Upper lobe of left lung (tissue), 6 donors: ENCODE measurements at places on chromosomes 2 and 18. TPM values are rescaled to one million over a fixed set of nuclear protein-coding genes. Genes with fewer than 3 reads are reported as not detected.

Gene TMEM200C
- total RNA-seq, result 0.20 TPM

GRCh38 chr18:57121542-57122112, 25.3 kb upstream of the BOD1L2 start:
- no peak overlapping the region for H3K27ac ChIP-seq
- H3K4me3 ChIP-seq, result no peak overlapping the region
- no peaks in the 10 kb centered on the region for H3K36me3 ChIP-seq
- no peaks in the 10 kb centered on the region for H3K4me1 ChIP-seq
- no peaks in the 10 kb centered on the region for H3K27me3 ChIP-seq
- peak; percentile 68 for DNase-seq

GRCh38 chr18:13442451-13442850, 223.9 kb downstream of the LDLRAD4 start:
- H3K27me3 ChIP-seq, result no peaks in the 10 kb centered on the region
- no peak overlapping the region for H3K27ac ChIP-seq
- H3K36me3 ChIP-seq, result no peaks in the 10 kb centered on the region

Gene PLEK
- total RNA-seq, result 34.9 TPM

- H3K27ac ChIP-seq, result no peak overlapping the region
- H3K27me3 ChIP-seq, result no peaks in the 10 kb centered on the region
- no peaks in the 10 kb centered on the region for H3K4me1 ChIP-seq
- DNase-seq, result no peak
Observed at GRCh38 chr2:224650815-224651439, 65.2 kb downstream of the CCDC195 start.

DNA sequence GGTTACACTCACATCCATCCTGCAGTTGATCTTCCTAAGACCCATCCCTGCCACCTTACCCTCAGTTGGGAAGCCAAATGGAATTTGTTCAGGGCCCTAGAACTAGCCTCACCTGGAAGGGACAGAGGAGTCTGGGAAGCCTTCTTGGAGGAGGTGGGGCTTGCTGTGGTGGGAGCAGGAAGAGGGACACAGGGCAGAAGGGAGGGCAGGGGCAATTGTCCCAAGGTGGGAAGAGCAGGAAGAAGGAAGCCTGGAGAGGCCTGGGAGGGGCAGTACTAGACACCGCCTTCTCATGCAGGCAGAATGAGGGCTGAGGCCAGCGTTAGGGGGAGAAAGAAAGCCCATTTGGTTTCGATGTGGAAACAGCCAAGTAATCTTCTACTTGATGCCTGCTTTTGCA, 34.1 kb upstream of the ASPRV1 start:
- H3K27ac ChIP-seq, result no peak overlapping the region
- H3K36me3 ChIP-seq, result no peaks in the 10 kb centered on the region
- no peak overlapping the region for H3K4me3 ChIP-seq
- no peak for DNase-seq
- no peaks in the 10 kb centered on the region for H3K27me3 ChIP-seq

DNA sequence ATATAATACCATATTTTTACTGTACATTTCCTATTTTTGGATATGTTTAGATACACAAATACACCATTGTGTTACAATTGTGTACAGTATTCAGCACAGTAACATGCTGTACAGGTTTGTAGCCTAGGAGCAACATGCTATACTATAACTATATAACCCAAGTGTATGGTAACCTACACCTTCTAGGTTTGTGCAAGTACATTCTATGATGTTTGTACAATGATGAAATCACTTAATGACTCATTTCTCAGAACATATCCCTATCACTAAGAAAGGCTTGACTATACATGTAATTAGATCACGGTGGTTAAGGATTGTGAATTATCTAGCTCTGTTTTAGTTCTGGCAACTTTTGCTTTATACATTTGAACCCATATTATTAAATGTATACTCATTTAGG, 31.3 kb downstream of the NPHP1 start:
- no peak for DNase-seq
- H3K27ac ChIP-seq, result no peak overlapping the region
- H3K36me3 ChIP-seq, result no peaks in the 10 kb centered on the region
- H3K4me3 ChIP-seq, result no peak overlapping the region

Gene CYP26B1
- not detected for total RNA-seq

DNA sequence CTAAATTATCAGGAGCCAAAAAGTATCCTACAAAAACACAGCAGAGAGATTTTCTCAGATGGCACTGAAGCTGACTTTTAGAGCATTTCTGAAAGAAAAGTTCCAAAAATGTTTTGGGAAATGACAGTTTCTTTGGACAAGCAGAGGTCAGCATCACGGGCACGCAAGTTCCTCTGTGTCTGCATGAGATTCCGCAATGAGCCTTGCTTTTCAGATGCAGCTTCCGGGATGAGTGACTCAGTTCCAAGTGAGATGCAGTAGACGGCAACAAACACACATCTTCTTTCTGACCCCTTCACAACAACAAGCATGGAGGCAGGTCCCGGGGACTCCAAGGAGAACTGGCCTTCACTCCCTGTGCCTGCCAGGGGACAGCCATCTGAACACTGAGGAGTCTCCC, 76.6 kb downstream of the EIPR1 start:
- no peak overlapping the region for H3K4me3 ChIP-seq
- no peaks in the 10 kb centered on the region for H3K27me3 ChIP-seq
- no peak overlapping the region for H3K27ac ChIP-seq
- H3K4me1 ChIP-seq, result peaks cover 3% of the 10 kb centered on the region
- no peaks in the 10 kb centered on the region for H3K36me3 ChIP-seq
- DNase-seq, result no peak

Gene CHRND
- total RNA-seq, result not detected

GRCh38 chr2:25381502-25381901, 39.8 kb upstream of the DNMT3A start:
- H3K27me3 ChIP-seq, result no peaks in the 10 kb centered on the region
- DNase-seq, result no peak
- H3K27ac ChIP-seq, result no peak overlapping the region
- H3K4me1 ChIP-seq, result peaks cover 18% of the 10 kb centered on the region
- H3K36me3 ChIP-seq, result no peaks in the 10 kb centered on the region

DNA sequence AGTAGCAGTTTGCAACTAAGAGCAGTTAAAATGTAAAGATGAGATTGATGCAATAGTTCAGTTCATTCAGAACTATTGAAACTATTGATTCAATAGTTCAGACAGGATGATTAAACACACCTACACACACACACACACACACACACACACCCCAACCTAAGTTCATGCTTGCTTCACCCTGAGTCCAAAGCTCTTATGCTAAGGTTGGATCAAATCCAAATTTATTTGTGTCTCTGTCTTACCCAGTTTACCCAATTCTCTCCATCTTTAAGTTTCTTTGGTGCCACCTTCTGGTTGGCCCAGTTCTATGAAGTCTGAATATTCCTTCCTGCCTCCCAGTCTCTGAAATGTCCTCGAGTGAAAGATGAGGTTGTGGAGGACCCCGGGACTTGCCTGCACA, 5.1 kb downstream of the SERPINB8 start:
- H3K27me3 ChIP-seq, result no peaks in the 10 kb centered on the region
- DNase-seq, result no peak
- peaks cover under 1% of the 10 kb centered on the region for H3K36me3 ChIP-seq

Gene EFHD1
- 5.9 TPM for total RNA-seq

DNA sequence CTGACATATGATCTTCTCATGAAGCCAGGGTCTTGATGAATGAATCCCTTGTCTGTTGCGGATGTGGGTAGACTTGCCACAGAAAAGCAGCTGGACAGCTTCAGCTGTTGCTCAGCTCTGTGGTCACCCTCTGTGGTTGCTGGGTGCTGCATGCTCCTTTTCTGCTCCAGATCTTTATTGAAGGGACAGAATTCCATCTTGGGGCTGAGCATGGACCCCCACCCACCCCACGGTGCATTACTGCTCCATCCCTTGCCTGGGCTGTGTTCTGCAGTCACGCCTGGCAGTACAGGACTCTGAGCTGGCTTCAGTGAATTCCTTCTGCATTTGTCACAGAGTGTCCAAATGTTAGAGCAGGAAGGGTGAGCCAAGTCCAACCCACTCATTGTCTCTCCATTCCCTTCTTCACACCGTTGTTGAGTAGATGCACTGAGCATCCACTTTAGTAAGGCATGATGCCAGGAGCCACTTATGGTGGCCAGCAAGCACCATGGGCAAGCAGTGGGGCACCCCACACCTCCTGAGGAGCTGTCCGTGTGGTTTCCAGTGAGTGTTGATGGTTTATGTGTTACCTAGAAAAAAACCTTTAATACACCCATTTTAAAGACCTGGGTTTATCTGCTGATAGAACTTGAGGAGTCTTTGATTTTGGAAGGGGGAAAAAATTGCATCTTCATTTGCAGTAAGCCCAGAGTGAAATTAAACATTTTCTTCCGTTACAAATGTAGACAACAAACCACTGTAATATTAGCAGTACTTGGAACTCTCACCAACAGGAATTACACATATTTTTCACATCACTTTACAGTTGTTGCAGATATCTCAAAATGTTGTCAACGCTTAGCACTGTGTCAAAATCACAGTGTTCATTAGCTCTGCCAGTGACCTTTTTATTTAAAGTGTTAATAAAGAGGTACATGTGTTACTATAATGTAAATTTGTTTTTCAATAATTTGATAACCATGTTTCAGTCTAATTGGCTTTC, 14.7 kb upstream of the ITGB6 start:
- H3K27ac ChIP-seq, result no peak overlapping the region
- no peak overlapping the region for H3K4me3 ChIP-seq
- no peaks in the 10 kb centered on the region for H3K36me3 ChIP-seq
- peak; percentile 69 for DNase-seq
- H3K27me3 ChIP-seq, result no peaks in the 10 kb centered on the region

DNA sequence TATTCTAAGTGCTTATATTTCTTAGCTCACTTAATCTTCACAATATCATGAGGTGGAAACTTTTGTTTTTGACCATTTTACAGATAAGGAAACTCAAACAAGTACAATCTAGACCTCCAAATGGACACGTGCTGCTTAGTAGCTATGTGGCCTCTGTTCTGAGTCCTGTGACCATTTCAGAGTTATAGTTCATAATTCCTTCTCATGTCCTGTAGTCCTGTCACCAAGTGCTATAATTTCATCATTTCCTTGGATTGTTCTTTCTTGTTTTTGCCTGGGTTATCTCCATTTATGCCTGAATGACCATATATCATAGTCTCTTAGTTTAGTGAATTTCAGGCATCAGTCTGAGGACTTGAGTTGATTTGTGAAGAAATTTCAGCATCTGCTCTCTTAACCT, 91.7 kb downstream of the NUP35 start:
- no peak overlapping the region for H3K4me3 ChIP-seq
- no peaks in the 10 kb centered on the region for H3K36me3 ChIP-seq
- no peaks in the 10 kb centered on the region for H3K27me3 ChIP-seq
- no peak for DNase-seq
- no peaks in the 10 kb centered on the region for H3K4me1 ChIP-seq

DNA sequence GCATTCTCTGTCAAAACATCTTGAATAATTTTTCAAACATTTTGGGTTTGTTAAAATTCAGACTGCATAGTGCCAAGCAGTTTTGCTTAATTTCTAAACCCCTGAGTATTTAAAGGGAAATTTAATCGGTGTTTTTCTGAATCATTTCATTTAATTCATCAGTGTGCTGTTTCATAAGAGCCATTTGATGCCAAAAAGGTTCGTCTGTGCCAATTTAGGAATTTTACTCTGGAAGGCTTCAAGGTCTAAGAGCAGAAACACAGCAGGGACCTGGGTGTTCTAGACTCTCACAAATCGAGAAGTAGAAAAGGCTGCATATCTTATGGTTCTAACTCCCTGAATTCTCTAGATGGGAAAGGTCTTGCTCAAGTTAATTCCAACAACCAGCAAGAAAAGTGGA, 311.9 kb upstream of the NT5C1B start:
- H3K4me1 ChIP-seq, result no peaks in the 10 kb centered on the region
- H3K4me3 ChIP-seq, result no peak overlapping the region
- no peaks in the 10 kb centered on the region for H3K36me3 ChIP-seq
- peak overlapping the region; percentile 3 for H3K27ac ChIP-seq
- no peaks in the 10 kb centered on the region for H3K27me3 ChIP-seq
- DNase-seq, result no peak

Gene DCAF17
- total RNA-seq, result 9.4 TPM

DNA sequence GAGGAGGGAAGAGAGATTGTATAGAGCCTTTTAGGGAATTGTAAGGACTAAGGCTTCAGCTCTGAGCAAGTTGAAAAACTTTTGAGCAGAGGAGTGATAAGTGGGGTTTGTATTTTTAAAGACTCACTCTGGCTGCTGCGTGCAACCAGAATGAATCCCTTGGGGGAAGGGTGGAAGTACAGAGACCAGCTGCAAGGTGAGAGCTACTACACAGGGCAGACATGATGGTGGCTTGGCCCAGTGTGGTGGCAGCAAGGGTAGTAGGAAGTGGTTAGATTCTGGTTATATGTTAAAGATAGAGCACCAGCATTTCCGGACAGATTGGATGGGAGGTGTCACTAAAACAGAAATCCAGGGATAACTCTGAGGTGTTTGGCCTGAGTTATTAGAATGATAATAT, 10.1 kb upstream of the SESTD1 start:
- H3K36me3 ChIP-seq, result no peaks in the 10 kb centered on the region
- no peak overlapping the region for H3K4me3 ChIP-seq
- no peak for DNase-seq
- H3K4me1 ChIP-seq, result no peaks in the 10 kb centered on the region

Gene SP140
- total RNA-seq, result 6.5 TPM

Gene REG3A
- not detected for total RNA-seq

DNA sequence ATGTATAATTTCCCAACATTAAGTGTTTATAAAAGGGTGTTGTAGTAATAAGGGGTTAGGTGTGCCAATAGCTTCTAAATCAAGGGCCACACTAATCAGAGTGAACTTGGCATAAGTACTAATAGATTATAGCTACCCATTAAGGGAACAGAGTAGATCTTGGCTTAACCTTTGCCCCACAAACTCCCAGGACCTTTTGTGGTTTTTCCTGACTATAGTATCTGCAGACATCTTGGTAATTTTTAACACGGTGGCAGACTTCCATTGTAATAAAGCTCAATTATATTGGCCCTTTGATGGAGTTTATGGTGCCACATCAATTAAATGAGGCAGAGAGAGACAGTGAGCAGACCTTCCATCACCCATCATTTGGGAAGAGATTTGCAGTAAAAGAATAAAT, 358.5 kb upstream of the HNRNPA3 start:
- no peak overlapping the region for H3K4me3 ChIP-seq
- no peak for DNase-seq
- no peak overlapping the region for H3K27ac ChIP-seq
- no peaks in the 10 kb centered on the region for H3K4me1 ChIP-seq

DNA sequence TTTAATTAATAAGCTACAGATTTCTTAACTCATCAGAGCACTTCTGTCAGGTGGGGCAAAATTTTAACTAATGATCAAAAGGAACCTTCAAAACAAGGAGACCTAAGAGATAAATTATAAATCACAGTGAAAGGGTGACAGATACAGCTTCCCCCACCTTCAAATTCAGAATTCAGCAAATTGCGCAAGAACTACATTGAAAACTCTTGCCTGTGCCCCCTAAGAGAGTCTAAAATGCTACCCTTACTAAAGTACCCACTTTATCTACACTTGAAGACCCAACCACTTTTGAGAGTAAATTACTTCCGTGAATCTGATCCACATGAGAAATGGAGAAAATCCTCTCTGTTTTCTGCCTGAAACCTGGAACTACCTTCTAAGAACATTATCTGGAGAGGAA, 324.9 kb downstream of the PAX3 start:
- H3K27me3 ChIP-seq, result no peaks in the 10 kb centered on the region
- no peak overlapping the region for H3K27ac ChIP-seq
- H3K4me3 ChIP-seq, result no peak overlapping the region
- no peak for DNase-seq
- H3K36me3 ChIP-seq, result no peaks in the 10 kb centered on the region
